Activated naive CD4-positive, alpha-beta T cell (primary cell): ENCODE measurements at places on chromosomes 6 and 20.

GRCh38 chr6:137045222-137045789 is 541 bp upstream of the IL20RA start:
- no peak for DNase-seq

DNA sequence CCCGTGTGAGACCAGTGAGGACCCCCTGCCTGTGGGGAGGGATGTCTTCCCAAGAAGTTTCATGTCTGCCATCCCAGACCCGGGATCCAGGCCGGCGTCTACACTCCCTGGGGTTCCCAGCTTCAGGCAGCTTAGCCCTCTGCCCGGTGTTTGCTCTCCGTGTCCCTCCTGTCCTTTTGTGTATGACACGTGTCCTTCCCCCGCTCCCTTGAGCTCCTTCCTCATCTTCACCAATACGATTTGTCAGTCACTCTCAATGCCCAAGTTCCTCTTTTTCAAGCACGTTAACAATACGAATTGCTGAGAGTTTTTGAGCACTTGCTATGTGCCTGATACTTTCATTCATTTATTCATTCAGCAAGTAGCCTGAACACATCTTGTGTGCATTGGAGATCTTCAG is 115.6 kb upstream of the PTPN1 start:
- DNase-seq = no peak

GRCh38 chr20:9068841-9069663 is at the start of gene PLCB4:
PLCB4 (plus strand) TSS chr20:9069087; CDS start chr20:9307815, 238,728 bp downstream.
- no peak for DNase-seq

DNA sequence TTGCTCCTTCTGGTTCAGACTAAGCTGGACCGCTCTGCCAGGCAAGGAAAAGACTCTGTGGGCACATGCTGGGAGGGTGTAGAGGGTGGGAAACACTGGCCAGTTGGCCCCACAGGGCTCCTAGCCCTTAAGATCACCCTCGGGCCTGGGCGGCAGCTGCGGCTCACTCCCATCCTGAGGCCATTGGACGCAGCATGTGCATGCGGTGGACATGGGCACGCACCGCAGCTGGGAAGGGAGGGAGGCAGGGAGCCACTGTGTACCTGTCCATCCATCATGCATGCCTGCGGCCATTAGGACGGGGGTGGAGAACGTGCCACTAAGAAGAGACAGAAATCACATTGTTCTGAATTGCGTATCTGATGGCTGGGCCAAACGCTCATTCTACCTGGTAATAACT is 140.1 kb upstream of the THBS2 start:
- DNase-seq = no peak
